ENCODE measurements at places on chromosomes 2 and 18. TPM values are rescaled to one million over a fixed set of nuclear protein-coding genes. Genes with fewer than 3 reads are reported as not detected.

SP140L gene
- total RNA-seq = 4.9 TPM

TNFAIP6 gene
- 0.13 TPM for total RNA-seq

DSEL gene
- 2.6 TPM for total RNA-seq

ARHGAP25 gene
- 11.7 TPM for total RNA-seq

XDH gene
- total RNA-seq = not detected

MCFD2 gene
- total RNA-seq = 177 TPM

ARHGAP15 gene
- not detected for total RNA-seq

DQX1 gene
- 0.16 TPM for total RNA-seq

TNFRSF11A gene
- 4.4 TPM for total RNA-seq

ABCB11 gene
- under 0.01 TPM for total RNA-seq

SERPINB3 gene
- total RNA-seq = not detected

TSGA10 gene
- total RNA-seq = 1.3 TPM
